Stimulated activated CD4-positive, alpha-beta T cell treated with anti-CD3 and anti-CD28 coated beads, Interleukin-4, amount 100 ng/mL, for 24 hours (primary cell): ENCODE measurements at places on chromosomes 12 and 14.

DNA sequence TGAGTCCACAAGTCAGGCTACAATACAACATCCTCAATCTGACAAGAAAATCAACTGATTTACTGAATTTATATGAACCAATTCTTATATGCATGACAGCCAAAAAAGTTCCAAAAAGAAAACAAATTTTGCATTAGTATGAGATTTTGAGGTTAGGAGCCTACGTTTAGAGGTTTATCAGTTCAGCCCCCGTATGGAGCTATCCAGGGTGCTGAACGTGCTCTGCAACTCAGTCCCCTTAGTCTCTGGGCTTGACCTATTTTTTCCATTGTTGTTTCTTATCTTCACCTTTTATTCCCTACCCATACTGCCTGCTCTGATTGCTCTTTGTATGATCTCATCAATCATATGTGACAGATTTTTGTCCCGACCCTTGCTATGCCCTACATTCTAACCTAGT is 693.0 kb downstream of the NRXN3 start:
- no peak for DNase-seq

DNA sequence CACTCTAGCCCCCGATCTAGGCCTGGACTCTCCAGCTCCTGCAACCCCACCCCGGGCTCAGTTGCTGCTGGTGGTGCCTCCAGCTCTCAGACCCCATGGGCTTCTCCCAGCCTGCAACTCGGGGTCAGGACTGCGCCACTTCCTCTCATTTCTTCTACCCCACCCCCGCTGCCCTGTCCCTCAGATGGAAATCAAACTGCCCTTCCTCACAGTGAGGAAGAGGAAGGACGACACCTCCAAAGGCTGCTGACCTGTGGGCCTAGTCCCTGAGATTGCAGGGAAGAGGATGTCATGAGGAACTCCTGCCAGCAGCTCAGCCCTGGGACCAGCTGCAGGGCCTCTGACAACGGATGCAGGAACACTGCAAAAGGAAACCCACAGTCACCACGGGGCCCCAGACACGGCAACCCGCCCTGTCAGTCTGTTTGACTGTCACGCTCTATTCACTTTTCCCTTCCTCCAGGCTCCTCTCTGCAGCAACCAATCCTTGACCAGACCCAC is 29.3 kb upstream of the PNMA1 start:
- peak; percentile 66 for DNase-seq

GRCh38 chr12:6533653-6533922 is 729 bp upstream of the GAPDH start:
- DNase-seq, result no peak

DNA sequence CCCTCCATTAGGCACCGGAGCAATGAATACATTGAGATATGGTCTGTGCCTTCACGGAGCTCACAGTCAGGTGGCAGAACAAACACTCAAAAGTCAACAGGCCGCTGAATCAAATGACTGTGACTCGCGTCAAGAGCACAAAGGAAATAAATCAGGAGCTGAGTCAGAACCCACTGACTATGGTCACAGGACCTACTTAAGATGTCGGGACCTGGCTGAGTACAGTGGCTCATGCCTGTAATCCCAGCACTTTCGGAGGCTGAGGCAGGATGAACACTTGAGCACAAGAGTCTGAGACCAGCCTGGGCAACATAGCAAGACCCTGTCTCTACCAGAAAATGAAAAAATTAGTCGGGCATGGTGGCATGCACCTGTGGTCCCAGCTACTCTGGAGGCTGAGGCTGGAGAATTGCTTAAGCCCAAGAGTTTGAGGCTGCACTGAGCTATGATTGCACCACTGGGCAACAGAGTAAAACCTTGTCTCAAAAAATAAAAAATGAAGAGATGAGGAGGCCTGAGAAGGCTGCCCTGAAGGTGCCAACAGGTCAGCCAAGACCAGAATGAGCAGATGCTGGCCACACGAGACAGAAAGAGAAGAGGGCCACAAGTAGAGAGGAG is 19.9 kb downstream of the TMEM233 start:
- DNase-seq, result no peak

DNA sequence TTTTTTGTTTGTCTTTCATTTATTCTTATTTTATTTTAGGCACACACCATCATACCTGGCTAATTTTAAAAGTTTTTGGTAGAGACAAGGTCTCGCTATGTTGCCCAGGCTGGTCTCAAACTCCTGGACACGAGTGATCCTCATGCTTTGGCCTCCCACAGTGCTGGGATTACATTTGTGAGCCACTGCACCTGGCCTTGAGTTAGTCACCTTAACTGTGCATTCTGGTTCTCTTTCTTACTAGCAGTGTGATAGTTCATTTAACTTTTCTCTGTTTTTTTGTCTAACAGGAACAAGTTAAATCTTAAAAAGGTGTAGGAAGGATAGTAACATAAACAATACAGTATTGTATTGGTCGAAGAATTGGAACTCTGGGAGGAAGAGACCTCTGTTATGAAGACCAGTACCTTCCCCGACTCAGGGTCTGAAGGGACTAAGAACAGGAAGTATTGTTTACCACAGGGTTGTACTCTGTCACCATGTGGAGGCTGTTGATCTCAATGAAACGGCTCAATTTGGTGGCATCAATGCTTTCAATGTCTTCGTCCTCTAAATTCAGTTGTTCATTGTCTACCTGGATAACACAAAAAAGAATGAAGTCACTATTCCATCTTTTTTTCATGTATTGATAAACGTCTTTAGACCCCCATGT is 17.7 kb downstream of the ERP27 start:
- DNase-seq, result no peak

DNA sequence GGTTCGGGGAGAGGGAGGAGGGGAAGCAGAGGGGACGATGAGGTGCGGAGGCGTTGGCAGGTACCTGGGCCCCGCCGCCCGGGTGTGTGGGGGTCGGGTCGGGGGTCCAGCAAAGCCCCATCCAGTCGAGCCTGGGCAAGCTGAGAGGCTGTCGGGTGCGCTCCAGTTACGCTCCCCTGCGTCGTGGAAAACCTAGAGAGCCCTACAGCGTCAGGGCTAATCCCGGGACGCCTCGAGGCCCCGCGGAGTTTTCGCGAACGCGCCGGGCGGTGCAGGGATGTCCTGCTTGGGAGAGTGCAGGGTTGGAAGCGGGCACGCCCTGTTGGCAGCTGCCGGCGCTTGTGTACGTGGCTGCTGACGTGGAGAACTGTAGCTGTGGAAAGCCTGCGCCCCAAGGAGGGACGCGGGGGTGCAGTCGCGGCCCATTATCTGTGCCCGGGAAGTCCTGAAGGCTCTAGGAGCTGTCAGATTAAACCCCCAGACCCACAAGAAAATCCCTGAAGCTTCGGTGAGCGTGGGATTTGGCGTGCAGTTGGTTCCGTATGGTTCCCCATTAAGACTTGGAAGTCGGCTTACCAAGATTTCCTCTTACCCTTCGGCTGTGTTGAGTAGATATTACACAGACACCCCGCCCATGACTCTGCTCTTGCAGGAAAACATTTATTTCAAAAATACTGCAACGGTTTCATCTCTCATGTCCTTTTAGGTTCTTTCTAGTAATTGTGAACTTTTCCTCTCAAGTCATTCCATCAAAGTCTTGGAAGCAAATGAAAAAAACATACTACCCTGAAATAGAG is 11.3 kb upstream of the SLC38A2 start:
- DNase-seq, result peak; percentile 77

DNA sequence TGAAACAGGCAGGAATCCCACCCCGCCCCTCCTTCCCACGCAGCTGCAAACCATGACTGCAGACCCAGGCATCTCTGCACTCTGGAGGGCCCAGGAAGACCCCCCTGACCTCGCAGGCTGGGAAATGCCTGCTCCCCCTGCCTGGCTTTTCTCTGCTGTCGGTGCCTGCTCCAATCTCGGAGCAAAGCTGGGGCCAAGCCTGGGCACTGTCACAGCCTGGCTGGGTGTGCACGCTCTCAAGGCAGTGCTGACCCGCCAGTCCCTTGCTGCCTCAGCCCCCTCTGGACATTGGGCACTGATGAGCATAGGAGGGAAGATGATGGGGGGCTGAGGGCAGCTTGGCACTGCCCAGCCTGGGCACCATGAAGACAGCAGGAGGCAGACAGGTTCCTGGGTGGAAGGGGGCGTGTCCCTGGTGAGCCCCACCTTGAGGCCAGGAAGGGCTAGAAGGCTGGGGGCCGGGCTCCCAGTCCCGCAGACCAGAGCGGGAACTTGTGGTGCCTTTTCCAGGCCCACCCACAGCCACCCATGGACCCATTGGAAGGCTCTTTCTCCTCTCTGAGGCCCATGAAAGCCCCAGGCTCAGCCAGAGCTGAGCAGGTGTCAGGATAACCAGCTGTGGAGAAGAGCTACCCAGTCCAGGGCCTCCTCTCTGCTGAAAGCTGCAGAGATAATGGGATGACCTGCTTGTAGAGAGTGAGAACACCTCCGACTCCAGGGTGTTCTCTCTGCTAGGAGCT is 10.7 kb upstream of the ZNF605 start:
- no peak for DNase-seq

DNA sequence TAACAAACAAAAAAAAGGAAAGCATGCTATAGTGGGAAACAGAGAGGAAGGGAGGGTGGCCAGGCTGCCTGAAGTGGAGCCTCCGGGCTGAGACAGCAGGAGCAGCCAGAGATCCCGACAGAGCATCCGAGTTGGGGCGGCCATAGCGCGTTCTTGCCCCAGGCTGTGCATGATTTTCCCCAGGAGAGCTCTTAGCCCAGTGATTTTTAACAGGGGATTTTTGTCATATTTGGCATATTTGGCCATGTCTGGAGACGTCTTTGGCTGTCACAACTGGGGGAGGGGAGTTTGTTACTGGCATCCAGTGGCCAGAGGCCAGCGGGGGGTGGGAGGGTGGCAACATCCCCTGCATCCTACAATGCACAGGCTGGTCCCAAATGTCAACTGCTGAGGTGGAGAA is 23.6 kb downstream of the BDKRB1 start:
- DNase-seq, result no peak

DNA sequence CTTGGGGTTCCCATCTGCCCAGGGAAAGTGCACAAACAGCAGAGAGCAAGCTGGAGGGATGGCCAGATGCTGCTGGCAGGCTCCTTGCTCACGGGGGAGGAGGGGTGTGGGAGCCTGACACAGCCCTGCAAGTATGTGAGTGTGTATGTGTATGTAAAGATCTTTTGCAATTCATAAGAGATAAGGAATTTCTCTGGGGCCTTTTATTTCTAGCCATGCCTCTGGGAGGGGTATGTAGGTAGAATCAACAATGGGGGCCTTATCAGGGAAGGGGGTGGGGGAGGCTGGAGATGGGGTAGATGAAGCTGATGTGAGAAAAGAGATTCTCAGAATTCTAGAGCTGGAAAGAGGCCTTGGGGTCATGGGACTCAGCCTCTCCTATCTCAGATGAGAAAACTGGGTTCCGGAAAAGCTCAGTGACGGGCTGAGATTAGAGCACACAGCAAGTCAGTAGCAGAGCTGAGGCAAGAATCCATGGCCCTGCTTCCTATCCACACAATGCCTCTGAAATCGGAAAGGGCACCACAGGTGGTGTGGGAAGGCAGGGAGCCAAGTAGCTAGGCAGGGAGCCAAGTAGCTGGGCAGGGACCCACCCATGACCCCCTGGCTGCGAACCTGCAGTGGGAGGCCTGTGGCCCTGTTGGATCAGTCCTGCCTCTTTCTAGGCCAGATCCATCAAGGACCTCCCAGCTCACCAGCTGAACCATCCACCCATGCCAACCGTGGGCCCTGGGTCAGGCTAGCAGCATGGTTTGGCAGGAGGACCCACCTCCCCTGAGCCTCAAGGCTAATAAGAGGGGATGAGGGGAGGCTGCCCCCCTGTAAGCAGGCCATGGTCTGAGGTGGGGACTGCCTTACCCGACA is 54.7 kb downstream of the PLEKHG3 start:
- DNase-seq, result no peak

DNA sequence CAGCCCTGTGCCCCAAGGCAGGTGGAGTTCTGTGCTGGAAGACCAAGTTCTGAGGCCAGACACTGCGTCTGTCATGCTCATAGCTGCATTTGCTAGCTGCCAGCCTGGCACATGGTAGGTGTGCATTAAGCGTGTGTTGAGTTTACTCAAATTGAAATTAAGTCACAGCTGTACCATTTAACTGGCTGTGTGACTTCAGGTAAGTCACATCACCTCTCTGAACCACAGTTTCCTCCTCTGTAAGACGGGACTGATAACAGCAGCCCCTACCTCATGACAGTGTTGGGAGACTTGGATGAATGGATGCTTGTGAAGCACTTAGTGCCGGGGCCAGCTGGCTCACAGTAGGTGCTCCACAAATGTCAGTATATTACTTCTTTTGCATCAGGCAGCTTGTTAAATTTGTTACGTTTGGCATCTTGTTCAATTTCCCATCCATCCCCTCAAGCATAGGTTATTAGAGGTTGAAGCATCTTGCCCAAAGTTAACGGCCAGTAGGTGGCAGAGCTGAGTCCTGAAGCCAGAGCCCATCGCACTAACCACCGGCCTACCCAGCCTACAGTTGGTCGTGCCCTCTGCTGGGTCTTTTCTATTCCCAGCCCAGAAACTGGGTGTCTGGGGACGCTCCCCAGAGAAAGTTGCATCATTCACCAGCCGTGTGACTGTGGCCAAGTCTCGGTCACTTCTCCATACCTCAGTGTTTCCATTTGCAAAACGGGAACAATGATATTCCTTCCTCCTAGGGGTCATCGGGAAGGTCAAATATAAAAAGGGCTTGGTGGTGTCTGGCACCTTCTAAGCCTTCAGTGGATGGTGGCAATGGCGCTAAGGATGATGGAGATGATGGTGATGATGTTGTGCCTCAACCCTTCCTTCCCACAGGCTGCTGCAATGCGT is 4.5 kb downstream of the DAO start:
- DNase-seq, result peak; percentile 76

- no peak for DNase-seq
Observed at GRCh38 chr12:89103831-89104230, 248.5 kb downstream of the DUSP6 start.

DNA sequence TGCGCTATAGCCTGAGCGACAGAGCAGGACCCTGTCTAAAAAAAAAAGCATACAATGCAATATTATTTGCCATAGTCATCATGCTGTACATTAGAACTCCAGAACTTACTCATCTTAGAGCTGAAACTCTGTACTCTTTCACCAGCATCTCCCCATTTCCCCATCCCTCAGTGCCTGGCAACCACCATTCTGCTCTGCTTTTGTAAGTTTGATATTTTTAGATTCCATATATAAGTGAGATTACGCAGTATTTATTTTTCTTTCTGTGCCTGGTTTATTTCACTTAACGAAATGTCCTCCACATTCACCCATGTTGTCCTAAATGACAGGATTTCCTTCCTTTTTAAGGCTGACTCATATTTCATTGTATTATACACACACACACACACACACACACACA is 121.8 kb downstream of the BBS10 start:
- no peak for DNase-seq

GRCh38 chr14:26199590-26200370 is 398.1 kb downstream of the NOVA1 start:
- no peak for DNase-seq

- no peak for DNase-seq
Observed at GRCh38 chr12:114744691-114745090, 60.7 kb upstream of the TBX3 start.

- no peak for DNase-seq
Observed at GRCh38 chr12:75437564-75437963, 43.0 kb upstream of the GLIPR1 start.
